Renal cortex interstitium (tissue), 15 donors: ENCODE measurements at places on chromosomes 1 and 21. TPM values are rescaled to one million over a fixed set of nuclear protein-coding genes. Genes with fewer than 3 reads are reported as not detected.

The ROR1 gene
- 32.8 TPM for polyA plus RNA-seq

GRCh38 chr1:153478047-153478691 lies 17.7 kb upstream of the S100A7 start:
- DNase-seq: no peak

The PDPN gene
- 22.7 TPM for polyA plus RNA-seq

DNA sequence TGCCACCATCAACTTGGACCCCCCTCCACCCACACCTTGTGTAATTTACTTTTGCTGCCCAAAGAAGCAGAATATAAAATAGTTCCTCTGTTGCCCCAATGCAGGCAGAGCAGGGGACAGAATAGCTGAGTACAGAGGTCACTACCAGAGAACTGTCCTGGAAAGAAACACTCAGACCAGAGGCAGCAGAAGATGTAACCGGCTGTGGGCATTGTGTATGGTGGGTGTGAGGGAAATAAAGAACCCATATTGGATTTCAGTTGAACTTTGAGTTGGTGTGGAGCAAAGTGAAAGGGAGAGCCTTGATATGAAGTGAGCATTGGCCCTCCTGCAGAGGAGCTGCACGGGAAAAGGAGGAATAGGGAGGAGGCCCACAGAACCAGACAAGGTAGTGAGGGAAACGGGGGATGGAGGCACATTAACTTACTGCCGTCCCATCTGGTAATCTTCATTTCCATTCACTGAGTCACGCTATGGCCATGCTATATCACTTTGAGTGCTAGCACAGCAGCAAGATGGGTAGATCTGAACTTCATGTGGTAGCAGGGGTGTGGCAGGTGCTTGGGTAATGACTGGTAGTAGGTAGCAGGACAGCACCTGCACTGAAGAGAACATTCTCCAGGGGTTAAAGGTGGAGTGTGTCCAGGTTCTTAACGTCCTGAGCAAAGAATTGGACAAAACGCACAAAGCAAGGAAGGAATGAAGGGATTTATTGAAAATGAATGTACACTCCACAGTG lies 56.3 kb upstream of the FBXO28 start:
- DNase-seq: no peak

The SELENBP1 gene
- 42.1 TPM for polyA plus RNA-seq
